Stimulated activated CD4-positive, alpha-beta T cell treated with anti-CD3 and anti-CD28 coated beads, Interleukin-2, amount 100 ng/mL, for 24 hours (primary cell): ENCODE measurements at places on chromosomes 1 and 21.

GRCh38 chr1:30323841-30324240 is 399.5 kb downstream of the MATN1 start:
- no peak for DNase-seq

- no peak for DNase-seq
Measured at GRCh38 chr1:66954208-66954607, 29.4 kb downstream of the MIER1 start.

GRCh38 chr1:219686171-219686570 is 73.3 kb upstream of the ZC3H11B start:
- no peak for DNase-seq

DNA sequence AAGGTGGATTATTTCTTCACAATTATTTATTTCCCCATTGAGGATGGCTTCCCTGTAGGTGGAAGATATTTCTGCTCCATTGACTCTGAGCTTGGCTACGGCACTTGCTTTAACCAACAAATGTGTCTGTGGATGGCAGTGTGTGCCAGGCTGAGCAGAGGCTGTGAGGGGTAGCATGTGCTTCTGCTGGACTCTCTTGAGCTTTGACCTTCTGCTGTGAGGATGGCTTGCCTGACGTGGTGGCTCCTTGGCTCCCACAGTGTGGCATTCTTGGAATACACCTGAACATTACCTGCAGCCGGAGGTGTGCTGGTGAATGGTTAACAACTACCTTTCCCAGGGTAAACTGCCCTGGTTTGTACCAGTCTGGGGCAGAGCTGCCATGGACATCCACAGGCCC is 46.8 kb downstream of the WDR3 start:
- no peak for DNase-seq

DNA sequence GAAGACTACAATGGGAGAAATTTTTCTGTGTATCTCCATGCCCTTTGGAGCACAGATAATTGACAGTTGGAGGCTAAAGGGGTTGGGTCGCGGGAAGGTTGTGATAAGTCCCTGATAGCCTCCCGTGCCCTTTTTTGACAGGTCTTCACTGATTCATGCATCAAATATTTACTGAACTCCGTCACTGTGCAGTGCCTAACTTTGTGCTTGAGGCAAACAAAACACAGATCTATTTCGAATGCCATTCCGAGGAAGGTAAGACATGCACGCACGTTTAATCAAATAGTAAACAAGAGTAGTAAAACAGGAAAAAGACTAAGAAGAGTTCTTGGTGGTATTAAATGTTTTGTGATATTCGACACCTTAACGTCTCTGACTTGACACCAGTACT is 494 bp upstream of the PIP5K1A start:
- DNase-seq, result no peak

DNA sequence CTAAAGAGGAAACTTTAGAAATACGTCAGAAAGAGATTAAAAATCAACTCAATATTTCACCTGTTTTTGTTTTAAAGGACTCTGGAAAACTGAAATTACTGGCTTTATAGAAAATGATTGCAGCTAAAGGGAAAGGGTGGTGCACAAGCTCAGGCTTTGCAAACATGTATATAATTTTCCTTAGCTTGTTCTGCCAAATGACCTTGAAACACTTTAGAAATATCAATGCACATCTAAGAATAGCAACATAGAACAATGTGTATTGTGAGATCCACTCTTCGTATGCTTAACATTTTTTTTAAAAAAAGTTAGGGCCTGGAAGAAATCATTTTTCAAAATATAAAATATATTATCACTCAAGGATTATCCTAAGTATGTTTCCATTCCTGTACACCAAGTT is 143.9 kb downstream of the NTPCR start:
- DNase-seq, result no peak

DNA sequence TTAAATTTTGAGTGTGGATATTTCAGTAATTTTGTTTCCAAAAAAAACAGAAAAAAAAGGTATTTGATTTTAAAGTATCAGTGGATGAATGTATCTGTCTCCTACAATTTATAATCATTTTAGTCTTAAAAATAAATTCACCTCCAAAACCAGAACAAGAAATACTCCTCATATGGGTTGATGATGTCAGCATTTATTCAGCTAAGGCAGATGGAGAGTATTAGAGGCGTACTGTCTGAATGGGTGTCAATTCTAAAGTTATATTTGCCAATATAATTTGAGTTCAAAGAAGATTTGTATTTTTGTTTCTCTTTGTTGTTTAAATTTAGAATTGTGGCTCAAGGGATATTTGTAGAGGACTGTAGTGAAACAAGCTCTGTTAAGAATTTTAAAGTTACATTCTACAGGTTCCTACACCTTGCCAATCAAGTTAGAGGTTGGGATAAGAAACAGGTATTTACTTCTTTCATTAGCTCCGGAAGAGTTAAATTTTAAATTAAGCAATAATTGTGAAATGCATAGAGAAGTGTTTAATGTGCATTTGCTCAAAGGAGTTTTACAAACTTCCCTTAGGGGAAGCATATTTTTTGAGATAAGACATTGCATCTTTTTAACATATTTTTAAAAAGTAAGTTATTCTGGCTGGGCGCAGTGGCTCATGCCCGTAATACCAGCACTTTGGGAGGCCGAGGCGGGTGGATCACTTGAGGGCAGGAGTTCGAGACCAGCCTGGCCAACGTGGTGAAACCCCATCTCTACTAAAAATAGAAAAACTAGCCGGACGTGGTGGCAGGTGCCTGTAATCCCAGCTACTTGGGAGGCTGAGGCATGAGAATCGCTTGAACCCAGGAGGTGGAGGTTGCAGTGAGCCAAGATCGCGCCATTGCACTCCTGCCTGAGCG is 1.2 kb downstream of the PLA2G4A start:
- DNase-seq, result no peak

DNA sequence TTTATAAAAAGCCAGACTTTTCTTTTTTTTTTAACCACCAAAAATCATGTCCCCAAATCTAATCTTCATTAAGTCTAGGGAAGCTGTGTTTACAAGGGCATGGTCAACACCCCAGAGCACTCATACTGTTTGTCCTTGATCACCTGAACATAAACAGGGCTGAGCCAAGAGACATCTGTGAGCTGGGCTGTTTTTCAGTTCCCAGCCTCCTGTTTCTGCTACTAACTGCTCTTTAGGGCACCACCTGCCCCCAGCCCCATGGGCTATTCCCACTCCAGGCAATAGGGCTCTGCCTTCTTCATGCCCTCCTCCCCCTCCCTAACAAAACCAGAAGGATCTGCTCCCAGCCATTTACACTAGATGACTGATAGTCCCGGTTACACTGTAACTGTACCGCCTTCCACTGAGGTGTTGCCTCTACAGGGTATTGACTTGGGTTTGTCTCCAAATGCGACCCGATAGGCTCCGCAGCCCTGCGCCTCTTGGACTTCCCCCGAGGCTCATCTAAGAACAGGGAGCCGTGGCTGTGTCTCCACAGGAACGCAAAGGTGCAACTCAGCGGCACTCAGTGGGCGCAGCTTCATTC is 11.7 kb upstream of the SLC26A9 start:
- no peak for DNase-seq

DNA sequence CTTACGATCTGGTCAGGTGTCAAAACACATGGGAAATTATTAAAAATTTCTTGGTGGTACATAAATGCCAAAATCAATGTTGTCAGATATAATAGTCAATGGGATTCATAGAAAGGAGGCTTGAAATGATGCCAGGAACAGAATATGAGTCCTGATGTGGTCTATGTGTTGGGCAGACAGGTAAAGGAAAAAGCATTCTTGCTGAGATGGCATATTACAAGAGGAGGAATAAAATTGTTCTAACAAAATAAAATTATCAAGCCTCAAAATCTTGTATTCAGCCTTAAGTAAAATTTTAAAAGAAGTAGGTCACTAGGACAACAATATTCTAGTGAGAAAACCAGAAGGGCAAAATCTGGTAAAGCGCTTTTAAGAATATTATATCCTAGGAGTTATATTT is 30.9 kb upstream of the EDEM3 start:
- no peak for DNase-seq
